Brain microvascular endothelial cell (primary cell): ENCODE measurements at places on chromosomes 5 and 9.

GRCh38 chr9:127628758-127629467, 16.8 kb downstream of the STXBP1 start:
- DNase-seq: no peak

GRCh38 chr9:97759581-97760288, 62.6 kb upstream of the XPA start:
- DNase-seq: no peak

GRCh38 chr9:6383551-6384225, 29.3 kb upstream of the UHRF2 start:
- DNase-seq: peak; percentile 63

- DNase-seq: no peak
These were observed 81.1 kb downstream of the RMI1 start for GRCh38 chr9:84061613-84062193.

DNA sequence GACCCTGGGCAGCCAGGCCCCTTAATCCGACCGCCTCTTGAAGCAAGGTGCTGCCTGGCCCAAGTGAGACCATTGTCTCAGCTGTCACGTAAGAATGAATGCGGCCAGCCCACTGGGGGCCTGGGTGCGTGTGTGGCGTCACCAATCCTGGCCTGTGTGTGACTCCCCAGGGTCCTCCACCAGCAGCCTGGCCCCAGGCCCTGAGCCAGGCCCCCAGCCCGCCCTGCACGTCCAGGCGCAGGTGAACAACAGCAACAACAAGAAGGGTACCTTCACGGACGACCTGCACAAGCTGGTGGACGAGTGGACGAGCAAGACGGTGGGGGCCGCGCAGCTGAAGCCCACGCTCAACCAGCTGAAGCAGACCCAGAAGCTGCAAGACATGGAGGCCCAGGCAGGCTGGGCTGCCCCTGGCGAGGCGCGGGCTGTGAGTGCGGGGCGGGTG, 124.2 kb downstream of the WNK2 start:
- no peak for DNase-seq

DNA sequence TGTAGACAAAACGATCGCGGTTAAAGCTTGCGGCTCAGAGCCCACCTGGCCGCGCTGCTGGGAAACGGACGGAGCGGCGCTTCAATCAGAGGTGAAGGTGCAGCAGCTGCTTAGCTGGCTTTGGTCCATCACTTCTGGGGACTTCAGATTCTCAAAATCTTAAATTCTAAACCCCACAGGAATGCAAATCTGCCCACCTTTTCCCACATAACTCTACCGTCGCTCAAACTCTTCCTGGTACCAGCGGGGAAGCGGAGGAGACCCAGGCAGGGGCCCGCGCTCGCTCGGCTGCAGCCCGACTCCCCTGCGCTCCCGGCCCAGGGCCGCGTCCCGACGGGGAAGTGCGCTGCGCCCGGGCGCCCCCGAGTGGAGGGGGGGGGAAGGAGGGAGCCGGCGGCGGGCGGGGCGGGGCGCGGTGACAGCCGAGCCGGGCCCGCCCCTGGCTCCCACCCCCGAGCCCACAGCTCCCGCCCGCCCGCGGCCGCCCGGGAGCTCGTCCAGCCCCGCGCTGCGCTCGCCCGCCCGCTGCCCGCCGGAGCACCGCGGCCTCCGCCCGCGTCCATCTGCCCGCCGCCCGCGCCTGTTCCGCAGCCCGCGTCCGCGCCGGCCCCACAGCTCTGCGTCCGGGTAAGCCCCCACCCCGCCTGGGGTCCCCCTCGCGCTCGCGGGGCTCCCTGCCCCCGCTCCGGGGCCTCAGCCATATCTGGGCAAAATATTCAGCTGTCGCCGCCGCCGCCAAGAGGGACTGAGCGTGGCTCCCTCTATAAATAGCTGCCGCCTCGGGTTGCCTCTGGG, at the start of gene TMOD1:
Gene TMOD1 (plus strand): TSS at position 490 of the 795 bp plus-strand sequence. CDS start 22,523 bp downstream, outside the sequence.
- no peak for DNase-seq

DNA sequence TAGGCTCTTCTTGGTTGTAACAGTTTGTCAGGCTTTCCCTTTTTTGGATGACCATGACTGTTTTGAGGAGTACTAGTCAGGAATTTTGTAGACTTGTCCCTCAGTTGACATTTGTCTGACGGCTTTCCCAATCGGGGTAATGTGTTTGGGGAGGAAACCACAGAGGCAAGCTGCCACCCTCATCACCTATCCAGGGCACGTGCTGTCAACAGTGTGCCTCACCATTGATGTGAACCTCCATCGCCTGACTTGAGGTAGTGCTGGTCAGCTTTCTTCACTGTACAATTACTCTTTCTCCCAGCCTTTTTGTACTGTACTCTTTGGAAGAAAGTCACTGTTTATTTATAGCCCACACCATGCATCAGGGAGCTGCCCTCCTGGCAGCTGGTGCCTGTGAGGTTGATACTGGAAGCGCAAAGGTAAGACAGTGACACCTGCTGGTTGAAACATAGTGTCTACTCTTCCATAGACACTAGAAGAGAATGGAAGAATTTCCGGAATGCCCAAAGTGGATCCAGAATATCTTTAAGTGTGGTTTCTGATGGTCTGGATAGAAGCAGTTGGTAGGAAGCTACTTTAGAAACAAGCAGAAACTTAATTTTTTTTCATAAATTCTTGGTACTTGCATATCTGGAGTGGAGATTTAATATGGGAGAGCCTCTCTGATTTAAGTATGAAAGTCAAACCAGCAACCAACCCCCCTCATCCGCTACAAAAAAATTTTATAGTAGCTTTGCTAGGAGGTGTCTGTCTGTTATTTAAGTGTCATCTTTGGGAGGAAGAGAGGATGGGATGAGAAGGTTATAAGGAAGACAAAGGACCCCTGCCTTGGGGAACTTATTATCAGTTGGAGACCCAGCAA, 69.3 kb downstream of the SNX30 start:
- peak; percentile 59 for DNase-seq

DNA sequence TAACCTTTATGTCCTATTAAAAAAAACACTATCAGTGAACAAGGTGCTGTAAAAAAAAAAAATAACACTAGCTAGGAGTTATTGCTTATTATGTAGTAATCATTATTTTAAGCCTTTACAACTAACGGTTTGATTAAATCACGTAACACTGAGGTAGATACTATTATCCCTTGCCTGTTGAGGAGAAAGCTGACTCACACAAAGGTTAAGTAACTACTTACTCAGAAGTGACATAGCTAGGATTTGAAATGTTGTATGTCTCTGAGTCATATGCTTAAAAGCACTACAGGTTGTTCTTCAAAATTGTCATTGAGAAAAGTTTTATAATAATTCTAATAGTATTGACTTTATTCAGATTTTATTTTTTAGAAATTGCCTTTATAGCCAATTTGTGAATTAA, 8.8 kb downstream of the TENT2 start:
- peak; percentile 18 for DNase-seq

GRCh38 chr9:99172124-99173091, 49.3 kb downstream of the ALG2 start:
- no peak for DNase-seq

- no peak for DNase-seq
These were observed 124.1 kb upstream of the OTULINL start for GRCh38 chr5:14457476-14457875.

- DNase-seq: no peak
These were observed 3.1 kb upstream of the SLC27A6 start for GRCh38 chr5:128962211-128962610.

GRCh38 chr5:149537374-149537975, 13.8 kb downstream of the CSNK1A1 start:
- no peak for DNase-seq

DNA sequence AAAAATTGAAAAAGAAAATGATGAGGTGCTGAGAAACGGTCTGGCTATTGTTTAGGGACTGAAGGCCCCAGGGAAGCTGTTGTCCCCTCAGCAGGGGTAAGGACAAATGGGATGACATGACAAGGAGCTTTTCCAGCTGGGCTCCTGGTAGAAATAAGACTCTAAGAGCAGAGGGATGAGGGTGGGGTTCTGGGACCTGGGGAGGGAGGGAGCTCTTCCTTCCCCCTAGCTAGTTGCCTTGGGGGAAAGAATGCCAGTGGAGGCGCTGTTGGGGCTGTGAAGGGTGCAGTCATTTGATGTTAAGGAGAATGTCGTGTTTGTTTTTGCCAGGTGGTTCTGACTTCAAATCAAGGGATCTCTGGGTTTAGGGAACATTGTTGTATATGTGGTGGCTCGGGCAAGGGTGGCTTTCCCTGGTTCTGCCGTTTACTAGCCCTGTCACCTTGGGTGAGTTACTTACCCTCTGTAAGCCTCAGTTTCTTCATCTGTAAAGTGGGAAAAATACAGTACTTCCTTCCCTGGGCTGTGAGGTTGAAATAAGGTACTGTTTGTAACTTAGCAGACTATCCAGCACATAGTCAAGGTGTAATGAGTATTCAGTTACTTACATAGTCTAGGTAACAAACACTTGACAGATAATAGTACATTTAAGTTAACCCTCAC, 47.8 kb downstream of the WWC1 start:
- no peak for DNase-seq

- DNase-seq: no peak
These were observed 16.8 kb upstream of the PHF19 start for GRCh38 chr9:120893611-120894307.

- DNase-seq: no peak
These were observed 410.3 kb downstream of the DTWD2 start for GRCh38 chr5:118578093-118578492.

- DNase-seq: peak; percentile 63
These were observed 500.0 kb upstream of the C9orf72 start for GRCh38 chr9:28073270-28073669.

DNA sequence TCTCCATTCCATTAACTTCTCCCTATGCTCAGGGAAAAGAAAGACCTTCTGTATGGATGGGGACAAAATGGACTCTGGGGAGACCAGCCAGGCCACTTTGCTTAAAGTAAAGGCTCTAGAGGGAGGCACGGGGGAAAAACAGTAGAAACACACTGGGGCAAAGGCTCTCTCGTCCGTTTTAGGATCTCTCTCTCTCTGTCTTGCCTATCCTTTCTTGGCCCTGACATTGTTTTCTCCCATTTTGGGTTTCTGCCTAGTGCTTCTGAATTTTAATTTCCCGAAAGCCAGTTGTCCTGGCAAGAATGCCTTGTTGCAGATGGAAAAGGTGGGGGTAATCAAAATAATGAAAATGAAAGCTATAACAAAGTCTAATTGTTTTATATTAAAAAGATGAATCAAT, 28.2 kb downstream of the NMUR2 start:
- DNase-seq: no peak

- no peak for DNase-seq
These were observed 443.0 kb downstream of the ACTL7B start for GRCh38 chr9:108412755-108413154.

DNA sequence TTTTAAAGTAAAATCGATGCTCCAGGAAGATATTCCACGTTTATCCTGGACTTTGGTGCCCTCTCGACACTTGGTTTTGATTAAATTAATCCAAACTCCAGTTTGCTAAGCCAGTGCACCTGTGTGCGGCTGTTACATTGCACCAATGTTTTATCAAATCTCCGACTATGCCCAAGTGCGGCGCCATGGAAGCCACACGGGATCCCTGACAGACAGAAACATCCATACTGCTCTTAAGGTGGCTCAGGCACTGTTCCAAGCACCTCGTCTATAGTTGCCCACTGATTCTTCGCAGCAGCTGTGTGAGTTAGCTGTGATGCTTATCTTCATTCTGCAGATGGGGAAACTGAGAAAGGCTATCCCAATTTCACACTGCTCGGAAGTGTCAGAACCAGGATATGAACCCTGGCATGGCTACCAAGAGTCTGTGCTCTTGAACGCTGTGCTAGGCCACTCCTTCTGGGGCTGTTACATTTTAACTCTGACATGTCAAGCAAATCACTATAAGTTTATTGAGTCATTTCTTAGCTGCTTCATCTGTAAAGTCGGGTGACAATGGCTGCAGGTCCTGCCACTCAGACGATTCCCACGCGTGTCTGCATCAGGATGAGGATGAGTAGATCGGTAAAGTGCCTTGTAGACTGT, 113.0 kb downstream of the ADAMTS2 start:
- DNase-seq: no peak

DNA sequence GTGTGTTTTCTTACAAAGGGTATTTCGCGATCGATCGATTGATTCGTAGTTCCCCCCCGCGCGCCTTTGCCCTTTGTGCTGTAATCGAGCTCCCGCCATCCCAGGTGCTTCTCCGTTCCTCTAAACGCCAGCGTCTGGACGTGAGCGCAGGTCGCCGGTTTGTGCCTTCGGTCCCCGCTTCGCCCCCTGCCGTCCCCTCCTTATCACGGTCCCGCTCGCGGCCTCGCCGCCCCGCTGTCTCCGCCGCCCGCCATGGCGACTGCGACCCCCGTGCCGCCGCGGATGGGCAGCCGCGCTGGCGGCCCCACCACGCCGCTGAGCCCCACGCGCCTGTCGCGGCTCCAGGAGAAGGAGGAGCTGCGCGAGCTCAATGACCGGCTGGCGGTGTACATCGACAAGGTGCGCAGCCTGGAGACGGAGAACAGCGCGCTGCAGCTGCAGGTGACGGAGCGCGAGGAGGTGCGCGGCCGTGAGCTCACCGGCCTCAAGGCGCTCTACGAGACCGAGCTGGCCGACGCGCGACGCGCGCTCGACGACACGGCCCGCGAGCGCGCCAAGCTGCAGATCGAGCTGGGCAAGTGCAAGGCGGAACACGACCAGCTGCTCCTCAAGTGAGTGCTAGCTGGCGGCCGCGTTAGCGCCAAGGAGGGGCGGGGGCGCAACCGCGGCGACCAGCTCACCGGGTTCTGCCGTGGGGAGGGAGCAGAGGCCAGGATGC, 480 bp downstream of the LMNB1 start:
- DNase-seq: peak; percentile 51

GRCh38 chr5:77181596-77182304, 28.7 kb upstream of the PDE8B start:
- no peak for DNase-seq

DNA sequence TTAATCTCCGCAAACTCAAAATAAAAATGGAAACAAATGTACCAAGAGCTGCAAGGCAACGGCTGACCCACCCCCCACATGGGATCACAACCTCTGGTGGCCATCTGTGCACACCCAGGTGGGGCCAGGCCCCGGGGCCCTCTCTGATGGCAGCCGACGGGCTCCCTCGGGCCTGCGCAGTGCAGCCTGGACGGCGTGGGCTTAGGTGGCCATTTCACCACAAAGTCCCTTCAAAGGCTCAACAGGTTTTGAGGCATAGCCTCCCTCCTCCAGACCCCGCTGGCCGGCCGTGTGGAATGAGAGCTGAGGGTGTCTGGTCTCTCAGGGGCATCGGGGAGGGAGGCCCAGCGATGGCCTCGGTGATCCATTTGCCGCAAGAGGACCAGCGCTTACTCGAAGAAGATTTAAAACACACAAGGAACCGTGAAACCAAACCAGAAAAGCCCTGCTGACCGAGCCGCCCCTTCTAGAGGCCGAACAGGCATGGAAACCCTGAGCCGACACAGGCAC, 42.7 kb upstream of the CEP72 start:
- DNase-seq: no peak
